Kidney (tissue), 22 donors: ENCODE measurements at places on chromosomes 7 and 10.

GRCh38 chr10:90674461-90674860, 183.4 kb downstream of the HTR7 start:
- no peaks in the 10 kb centered on the region for H3K36me3 ChIP-seq
- no peaks in the 10 kb centered on the region for H3K27me3 ChIP-seq
- H3K4me1 ChIP-seq, result no peaks in the 10 kb centered on the region
- no peak for DNase-seq
- no peak overlapping the region for H3K27ac ChIP-seq

DNA sequence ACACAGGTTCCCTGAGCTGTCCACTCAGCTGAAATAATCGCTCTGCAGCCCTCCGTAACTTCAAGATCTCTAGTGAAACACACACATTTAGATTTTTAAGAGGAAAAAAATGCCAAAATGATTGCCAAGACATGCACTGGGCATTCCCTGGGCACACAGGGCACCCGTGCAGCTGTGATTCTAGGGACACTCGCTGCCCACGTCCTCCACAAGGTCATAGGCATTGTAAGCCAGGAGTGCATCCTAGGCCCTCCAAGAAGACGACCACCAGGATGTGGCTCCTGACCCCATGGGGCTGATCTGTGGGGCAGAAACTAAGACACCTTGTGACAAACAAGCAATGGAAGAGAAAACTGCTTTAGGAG, 563.3 kb downstream of the PTPRN2 start:
- no peak for DNase-seq
- no peaks in the 10 kb centered on the region for H3K27me3 ChIP-seq
- H3K4me1 ChIP-seq, result no peaks in the 10 kb centered on the region
- H3K4me3 ChIP-seq, result no peak overlapping the region

DNA sequence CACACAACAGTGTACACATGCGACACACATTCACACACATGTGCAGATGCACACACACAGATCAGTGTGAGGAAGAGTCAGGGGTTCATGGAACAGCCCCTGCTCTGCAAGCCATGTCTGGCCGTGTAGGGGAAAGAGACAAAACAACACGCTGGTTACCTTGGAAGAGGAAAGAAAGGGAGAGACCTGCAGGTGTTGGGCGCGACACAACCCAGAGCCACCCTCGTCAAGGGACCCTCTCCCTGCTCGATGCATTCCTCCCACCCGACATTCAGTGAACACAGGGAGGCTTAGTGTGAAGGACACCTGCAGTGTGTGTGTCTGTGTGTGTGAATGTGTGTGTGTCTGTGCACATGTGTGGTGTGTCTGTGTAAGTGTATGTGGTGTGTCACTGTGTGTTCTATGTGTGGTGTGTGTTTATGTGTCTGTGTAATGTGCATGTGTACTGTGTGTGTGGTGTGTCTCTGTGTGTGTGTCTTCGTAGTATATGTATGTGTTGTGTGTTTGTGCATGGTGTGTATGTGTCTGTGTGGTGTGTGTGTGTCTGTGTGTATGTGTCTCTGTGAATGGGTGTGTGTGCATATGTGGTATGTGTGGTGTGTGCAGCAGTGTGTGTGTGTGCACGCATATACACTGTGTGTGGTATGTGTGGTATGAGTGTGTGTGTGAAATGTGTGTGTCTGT, 69.5 kb upstream of the PITRM1 start:
- H3K4me1 ChIP-seq, result no peaks in the 10 kb centered on the region
- H3K4me3 ChIP-seq, result no peak overlapping the region
- H3K36me3 ChIP-seq, result peaks cover 4% of the 10 kb centered on the region
- H3K27ac ChIP-seq, result no peak overlapping the region
- H3K27me3 ChIP-seq, result no peaks in the 10 kb centered on the region

DNA sequence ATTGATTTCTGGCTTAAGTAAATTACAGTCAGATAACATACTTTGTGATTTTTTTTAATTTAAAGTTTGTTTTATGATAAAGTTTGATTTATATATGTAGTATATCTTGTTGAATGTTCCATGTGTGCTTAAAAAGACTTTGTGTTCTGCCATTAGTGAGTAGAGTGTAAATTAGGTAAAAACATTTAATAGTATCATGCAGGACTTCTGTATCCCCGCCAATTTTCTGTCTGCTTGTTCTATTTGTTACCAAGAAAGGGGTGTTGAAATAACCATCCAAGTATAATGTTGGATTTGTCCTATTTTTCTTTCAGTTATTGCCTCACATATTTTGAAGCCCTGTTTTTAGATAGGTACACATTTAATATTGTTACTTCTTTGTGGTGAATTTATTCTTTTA, 172.1 kb downstream of the CAMK1D start:
- no peak overlapping the region for H3K4me3 ChIP-seq
- no peaks in the 10 kb centered on the region for H3K27me3 ChIP-seq
- H3K36me3 ChIP-seq, result no peaks in the 10 kb centered on the region
- H3K4me1 ChIP-seq, result no peaks in the 10 kb centered on the region
- H3K27ac ChIP-seq, result no peak overlapping the region
- no peak for DNase-seq

DNA sequence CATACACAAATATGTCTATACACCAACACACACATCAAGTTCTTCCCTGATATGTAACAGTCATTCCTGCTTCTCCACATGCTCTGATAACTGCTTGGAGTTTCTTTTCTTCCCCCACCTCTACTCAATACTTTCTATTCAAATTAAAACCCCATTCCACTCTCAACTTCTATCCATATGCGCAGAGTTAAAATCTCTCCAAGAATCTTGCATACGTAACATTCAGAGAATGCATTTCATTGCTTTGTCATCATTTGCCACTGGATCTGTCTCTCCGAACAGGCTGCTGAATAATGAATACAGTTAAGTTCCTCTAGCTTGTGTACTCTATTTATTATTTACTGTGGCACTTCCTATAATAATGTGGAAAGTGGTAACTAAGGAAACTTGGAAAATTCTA, 68.8 kb downstream of the DGKB start:
- H3K36me3 ChIP-seq, result no peaks in the 10 kb centered on the region
- no peak overlapping the region for H3K4me3 ChIP-seq
- no peak for DNase-seq
- no peaks in the 10 kb centered on the region for H3K27me3 ChIP-seq

- H3K4me3 ChIP-seq, result no peak overlapping the region
- no peak for DNase-seq
- H3K36me3 ChIP-seq, result no peaks in the 10 kb centered on the region
- H3K27me3 ChIP-seq, result no peaks in the 10 kb centered on the region
- no peaks in the 10 kb centered on the region for H3K4me1 ChIP-seq
These were observed 31.1 kb upstream of the USP6NL start for GRCh38 chr10:11642566-11642965.

DNA sequence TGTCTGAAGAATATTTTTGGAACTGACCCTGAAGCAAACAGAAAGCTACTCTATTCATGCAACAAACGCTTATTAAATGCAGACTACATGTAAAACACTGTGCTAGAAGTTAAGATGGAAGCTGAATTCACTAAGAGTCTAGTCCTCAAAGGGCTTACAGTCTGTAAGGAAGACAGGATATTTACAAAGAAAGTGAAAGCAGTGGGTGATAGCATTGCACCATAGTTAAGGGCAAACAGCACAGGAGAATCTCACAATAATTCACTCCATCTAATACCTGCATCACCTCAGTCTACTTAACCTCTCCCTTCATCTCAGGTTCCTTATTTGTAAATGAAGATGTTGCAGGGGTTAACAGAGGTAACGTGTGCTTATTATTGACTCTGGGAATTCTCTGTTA, 360.0 kb upstream of the AOAH start:
- DNase-seq, result no peak
- no peaks in the 10 kb centered on the region for H3K4me1 ChIP-seq
- no peak overlapping the region for H3K27ac ChIP-seq
- H3K36me3 ChIP-seq, result no peaks in the 10 kb centered on the region

DNA sequence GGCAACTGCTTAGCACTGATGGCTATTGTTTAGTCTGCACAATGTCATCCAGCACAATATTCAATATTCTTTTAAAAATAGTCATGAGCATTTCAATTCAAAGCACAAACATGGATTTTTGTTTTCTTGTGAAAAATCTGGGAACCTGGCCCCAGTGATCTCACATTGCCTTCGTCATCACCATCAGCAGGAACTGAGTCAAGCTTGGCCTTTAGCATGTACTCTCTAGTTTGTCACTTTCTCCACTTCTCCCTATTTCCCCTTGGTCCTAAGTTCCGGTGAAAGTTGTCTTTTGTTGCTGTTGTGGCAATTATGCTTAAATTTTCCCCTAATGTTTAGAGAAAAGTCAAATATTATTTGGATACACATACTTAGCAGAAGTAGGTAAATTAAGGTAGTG, 252.9 kb upstream of the SORCS1 start:
- no peaks in the 10 kb centered on the region for H3K4me1 ChIP-seq
- no peak overlapping the region for H3K27ac ChIP-seq
- no peak overlapping the region for H3K4me3 ChIP-seq
- H3K36me3 ChIP-seq, result no peaks in the 10 kb centered on the region

DNA sequence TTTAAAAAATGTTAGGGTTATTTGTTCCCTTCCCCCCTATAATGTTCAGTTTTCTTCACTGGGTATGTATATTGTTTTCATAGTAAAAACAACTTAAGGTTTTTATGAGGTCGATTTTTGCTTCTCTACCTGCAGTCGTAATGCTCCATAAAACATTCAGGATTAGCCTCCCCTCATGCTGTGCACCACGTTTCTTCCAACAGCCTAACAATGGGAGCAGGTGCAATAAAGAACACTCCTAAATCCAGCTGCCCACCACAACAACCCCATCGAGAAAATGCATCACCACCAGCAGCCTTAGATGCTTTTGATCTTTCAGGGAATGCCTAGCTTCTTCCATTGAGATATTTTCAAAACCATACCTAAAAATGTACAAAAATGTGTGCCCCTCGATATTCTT, 111.1 kb downstream of the ADAM12 start:
- H3K27me3 ChIP-seq, result no peaks in the 10 kb centered on the region
- no peak overlapping the region for H3K4me3 ChIP-seq
- H3K4me1 ChIP-seq, result no peaks in the 10 kb centered on the region
- H3K27ac ChIP-seq, result no peak overlapping the region
- H3K36me3 ChIP-seq, result no peaks in the 10 kb centered on the region

DNA sequence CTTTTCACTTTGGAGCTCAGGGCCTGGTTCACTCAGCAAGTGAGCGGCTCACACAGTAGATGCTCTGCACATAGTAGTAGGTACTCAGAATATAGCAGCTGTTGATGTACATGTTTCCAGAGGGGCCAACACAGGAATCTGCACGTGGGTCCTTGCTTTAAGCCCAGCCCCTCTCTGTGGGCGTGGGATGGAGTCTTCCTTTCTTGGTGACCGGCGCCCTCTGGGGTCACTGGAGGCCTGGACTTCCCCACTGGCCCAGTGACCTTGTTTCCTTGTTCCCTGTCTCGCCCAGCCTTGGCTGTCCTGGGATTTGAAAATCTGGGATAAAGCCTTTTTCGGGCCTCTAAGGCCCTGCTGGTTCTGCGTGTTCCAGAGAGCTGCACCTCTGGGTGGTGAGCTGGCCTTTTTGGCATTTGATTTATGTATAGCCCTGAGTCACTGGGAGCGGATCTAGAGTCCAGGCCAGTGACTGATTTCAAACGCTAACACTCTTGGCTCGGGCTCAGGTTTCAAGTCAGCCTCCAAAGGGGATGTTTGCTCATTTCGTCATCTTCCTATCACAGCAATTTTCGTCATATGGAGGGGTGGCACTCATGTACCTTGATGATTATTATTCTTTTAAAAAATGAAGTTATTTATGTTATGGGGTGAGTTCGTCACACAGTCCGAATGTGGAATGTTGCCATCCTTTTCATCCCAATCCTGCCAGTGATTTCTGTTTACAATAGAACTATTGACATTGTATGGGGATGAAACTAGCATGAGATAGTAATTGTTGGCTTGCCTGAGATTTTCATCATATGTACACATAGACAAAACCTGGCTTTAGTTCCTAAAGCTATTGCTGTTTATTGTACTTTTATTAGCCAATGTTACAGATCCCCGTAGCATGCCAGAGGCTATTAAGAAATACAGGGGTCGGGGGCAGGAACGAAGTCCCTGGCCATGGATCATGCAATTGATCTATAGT, 65.5 kb downstream of the CUX1 start:
- peak; percentile 87 for DNase-seq
- no peaks in the 10 kb centered on the region for H3K27me3 ChIP-seq
- no peaks in the 10 kb centered on the region for H3K36me3 ChIP-seq
- peak overlapping the region; percentile 69 for H3K27ac ChIP-seq
- peaks cover 17% of the 10 kb centered on the region for H3K4me1 ChIP-seq

DNA sequence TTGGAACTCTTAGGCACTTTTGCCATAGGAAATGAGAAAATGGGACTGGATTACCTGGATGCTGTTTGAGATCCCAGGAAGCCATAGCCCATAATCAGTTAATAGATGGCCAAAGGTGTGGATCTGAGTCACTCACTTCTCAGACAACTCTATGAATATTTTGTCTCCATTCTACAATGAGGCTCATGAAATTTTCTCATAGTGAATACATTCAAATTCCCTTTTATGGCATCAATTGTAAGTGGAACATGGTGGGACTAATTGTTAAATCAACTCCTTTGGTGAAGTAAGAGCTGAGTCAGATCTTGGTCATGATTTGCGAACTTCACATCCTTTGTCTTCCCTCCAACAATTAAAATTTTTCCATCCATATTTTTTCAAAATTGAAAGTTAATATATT, 222.1 kb downstream of the ARL4A start:
- H3K27ac ChIP-seq, result no peak overlapping the region
- no peaks in the 10 kb centered on the region for H3K36me3 ChIP-seq
- H3K27me3 ChIP-seq, result no peaks in the 10 kb centered on the region
- H3K4me1 ChIP-seq, result no peaks in the 10 kb centered on the region
- no peak for DNase-seq
- no peak overlapping the region for H3K4me3 ChIP-seq

DNA sequence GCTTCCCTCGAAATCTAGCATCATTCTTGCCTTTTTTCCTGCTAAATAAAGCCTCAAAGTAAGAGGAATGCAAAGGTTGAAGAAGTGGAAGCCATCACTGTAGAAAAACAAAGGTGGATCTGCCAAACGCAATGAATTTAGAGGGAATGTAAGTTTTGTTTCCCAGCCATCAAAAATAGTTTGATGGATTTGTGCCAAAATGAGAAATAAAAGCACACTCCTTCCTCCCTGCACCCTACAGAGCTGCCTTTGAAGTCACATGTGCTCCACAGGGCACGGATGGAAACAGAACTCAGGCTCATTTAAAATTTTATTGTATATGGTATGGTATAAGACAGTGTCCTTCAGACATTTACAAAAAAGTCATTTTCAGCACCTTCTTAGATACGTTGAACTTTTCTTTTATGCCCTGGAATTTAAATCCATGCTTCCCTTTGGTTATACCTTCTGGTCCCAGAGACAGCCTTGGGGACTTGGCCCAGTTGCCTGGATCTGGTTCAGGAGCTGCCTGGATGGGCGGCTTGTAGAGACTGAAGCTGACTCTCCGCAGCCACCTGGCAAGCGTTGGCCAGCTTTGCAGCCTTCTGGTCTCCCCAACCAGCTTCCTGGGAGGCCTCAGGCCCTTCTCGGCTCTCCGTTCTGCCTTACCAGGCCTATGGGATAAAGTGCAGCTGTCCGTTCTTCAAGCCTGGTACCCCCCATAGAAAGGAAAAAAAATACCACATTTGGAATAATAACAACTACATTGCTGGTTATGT, 228.5 kb upstream of the NEBL start:
- no peaks in the 10 kb centered on the region for H3K36me3 ChIP-seq
- H3K4me3 ChIP-seq, result no peak overlapping the region
- H3K27ac ChIP-seq, result no peak overlapping the region

GRCh38 chr7:3897430-3898372, 596.6 kb downstream of the SDK1 start:
- no peaks in the 10 kb centered on the region for H3K36me3 ChIP-seq
- no peak overlapping the region for H3K27ac ChIP-seq
- no peaks in the 10 kb centered on the region for H3K27me3 ChIP-seq
- DNase-seq, result no peak
- H3K4me3 ChIP-seq, result no peak overlapping the region
- no peaks in the 10 kb centered on the region for H3K4me1 ChIP-seq

GRCh38 chr7:135209225-135209834, 2.0 kb downstream of the WDR91 start:
- no peak for DNase-seq
- H3K27me3 ChIP-seq, result no peaks in the 10 kb centered on the region
- H3K36me3 ChIP-seq, result peaks cover 2% of the 10 kb centered on the region
- peaks cover 29% of the 10 kb centered on the region for H3K4me1 ChIP-seq
- peak overlapping the region; percentile 82 for H3K27ac ChIP-seq
